ENCODE measurements at places on chromosomes 16 and 17.

GRCh38 chr17:64411999-64412771 lies 21.5 kb upstream of the PECAM1 start:
- no peak for DNase-seq

DNA sequence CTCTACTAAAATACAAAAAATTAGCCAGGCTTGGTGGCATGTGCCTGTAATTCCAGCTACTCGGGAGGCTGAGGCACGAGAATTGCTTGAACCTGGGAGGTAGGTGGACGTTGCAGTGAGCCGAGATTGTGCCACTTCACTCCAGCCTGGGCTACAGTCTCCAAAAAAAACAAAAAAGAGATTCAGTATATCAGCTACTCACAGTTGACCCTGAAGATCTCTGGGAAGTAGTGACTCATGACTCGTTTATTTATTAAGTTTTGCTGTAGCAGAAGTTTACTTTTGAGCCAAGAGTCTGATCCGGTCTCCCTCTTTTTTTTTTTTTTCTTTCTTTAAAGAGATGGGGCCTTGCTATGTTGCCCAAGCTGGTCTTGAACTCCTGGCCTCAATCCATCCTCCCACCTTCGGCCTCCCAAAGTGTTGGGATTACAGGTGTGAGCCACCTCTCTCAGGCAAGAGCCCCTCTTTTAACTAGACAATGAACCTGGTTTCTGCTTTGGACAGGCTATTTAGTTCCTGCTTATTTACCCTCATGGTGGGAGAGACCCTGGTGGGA lies 4.4 kb downstream of the MVP start:
- peak; percentile 83 for DNase-seq

GRCh38 chr16:89324056-89325010 lies 106.8 kb downstream of the ZNF778 start:
- DNase-seq = peak; percentile 55

DNA sequence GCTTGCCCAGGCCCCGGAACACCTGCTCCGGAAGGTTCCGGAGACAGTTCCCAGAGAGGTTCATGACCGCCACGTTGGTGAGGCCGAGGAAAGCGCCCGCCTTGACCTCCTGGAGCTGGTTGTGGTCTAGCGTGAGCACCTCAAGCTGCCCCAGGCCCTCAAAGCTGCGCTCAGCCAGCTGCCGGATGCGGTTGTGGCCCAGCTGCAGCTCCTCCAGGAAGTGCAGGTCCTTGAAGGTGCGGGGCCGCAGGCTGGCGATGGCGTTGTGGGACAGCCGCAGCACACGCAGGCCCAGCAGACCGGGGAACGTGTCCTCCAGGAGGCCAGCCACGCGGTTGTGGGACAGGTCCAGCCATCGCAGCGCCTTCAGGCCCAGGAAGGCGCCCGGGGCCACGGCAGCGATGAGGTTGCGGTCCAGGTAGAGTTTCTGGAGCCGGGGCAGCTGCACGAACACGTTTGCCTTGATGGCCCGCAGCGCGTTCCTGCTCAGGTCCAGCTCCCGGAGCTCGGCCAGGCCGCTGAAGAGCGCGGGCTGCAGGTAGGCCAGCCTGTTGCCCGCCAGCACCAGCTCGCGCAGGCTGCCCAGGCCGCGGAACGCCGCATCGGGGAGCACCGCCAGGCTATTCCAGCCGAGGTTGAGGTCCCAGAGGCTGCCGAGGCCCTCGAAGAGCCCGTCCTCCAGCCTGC lies 2.1 kb downstream of the IGFALS start:
- DNase-seq = no peak

- DNase-seq = no peak
Measured at GRCh38 chr17:46928467-46929261, 5.7 kb downstream of the GOSR2 start.

DNA sequence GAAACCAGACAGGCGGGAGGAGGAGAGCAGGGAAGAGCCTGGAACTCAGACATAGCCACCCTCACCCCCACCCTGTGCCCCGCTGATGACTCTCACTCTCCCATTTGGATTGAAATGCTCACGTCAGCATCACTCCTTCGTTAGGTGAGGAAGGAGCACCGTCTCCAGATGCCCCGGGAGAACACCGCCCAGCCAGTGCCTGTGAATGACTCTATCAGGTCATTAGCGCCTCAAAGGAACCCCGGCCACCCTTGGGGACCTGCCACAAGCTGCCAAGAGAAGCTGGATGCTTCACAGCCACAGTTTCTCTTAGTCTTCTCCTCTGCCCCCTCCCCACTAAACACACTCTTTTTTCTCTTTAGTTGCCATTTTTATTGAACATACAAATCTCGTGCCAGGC lies 66.0 kb downstream of the CACNG3 start:
- no peak for DNase-seq

DNA sequence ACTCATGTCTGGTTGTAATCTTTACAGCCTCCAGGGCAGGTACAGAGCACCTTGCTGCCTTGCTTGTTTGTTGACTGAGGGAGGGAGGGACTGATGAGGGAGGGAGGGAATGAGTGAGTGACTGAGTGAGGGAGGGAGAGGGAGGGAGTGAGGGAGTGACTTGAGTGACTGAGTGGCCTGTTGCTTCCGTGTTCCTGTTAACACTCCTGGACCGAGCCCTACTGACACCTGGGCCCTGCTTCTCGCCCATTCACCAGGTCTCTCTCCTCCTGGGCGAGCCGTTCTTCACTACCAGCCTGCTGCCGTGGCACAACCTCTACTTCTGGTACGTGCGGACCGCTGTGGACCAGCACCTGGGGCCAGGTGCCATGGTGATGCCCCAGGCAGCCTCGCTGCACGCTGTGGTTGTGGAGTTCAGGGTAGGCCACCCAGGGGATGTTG lies 41.2 kb downstream of the PRMT7 start:
- DNase-seq = no peak

DNA sequence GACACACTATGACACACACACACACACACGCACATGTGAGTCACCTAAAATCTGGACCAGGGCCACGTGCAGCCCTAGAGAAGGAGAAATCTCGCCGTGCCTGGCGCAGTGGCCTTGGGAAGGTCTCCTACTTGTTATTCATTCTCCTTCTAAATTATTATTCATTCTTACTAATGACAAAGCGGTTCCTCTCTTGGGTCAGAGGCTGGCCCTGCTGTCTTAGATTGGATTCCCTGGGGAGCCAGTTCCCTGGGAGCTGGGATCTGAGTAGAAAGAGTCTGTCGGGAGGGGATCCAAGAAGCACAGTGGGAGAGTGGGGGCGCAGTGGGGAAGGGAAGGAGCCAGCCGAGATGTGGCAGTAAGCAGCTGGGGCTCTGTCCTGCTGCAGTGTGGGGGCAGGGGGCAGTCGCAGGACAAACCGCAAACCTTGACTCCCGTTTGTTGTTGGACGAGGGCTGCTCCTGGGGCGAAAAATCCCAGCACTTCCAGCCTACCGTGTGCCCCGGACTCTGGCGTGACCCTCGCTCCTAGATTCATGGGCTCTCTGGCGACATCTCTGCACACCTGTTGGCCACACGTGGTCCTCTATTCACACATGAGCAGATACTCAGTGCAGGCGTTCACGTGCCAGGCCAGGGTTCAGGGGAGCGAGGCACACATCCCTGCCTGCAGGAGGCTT lies 18.7 kb upstream of the JPH3 start:
- no peak for DNase-seq

- no peak for DNase-seq
Measured at GRCh38 chr17:12865769-12866168, 76.5 kb downstream of the ARHGAP44 start.

DNA sequence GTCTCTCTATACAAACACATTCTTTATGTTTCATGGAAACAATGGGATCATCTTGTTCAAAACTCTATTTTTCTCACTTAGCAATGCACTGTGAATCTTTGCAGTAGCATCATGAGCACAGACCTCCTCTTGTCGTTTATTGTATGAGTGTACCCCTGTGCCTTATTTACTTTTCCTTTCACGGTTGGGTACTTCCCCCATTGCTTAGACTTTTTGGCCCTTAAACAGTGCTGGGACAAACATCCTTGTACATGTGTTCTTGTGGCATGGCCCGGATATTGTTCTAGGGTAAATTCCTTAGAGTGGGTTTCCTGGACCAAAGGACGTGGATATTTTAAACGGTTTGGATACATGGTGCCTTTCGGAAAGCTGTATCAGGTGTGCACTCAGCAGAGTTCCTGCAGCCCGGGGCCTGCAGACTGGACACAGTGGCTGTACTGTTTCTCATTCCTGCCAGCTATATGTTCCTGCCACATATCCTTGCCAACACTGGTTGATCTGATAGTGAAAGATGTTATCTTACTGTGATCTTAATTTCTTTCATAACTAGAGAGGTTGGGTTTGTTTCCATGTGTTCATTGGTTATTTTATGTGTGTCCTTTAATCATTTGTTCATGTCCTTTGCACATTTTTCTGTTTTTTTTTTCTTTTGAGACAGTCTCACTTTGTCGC lies 111.1 kb downstream of the OR1D5 start:
- no peak for DNase-seq

- no peak for DNase-seq
Measured at GRCh38 chr16:65771707-65772106, 594.8 kb upstream of the CDH5 start.

- DNase-seq = no peak
Measured at GRCh38 chr16:4056161-4057105, 59.8 kb downstream of the ADCY9 start.

DNA sequence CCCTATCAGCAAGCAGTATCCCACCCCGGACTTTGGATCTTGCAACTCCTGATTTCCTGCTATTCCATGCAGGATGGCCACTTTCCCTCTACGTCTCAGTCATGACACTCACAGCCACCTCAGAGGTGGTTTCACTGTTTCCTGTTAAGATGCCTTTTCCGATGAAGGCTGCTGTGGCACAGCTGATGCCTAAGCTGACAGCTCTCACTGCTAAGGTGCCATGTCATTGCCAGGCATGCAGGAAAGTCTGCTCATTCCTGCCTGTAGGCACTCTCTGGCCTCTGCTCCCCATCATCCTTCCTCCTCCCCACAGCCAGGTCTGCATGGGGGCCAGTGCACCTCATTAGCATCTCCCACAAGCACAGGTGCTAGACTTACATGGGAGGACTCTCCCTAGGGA lies 173.0 kb downstream of the CBLN1 start:
- DNase-seq = no peak

DNA sequence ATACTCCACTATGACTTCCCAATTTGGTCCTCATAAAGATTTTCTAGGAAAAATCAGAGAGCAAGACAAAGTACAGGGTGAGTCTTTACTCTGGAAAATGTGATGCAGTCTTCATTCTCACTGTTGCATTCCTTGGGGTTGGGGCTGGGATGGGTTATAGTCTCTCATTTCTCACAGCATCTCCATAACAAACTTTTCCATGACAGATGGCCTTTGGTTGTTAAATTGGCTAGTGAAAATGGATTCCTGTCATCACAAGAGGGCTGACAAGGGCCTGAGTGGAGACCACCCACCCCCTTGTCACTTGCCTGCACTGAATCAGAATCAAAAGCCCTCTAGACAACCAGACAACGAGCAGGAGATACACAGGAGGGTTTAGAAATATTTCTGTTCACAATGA lies 174.6 kb downstream of the AATF start:
- no peak for DNase-seq

DNA sequence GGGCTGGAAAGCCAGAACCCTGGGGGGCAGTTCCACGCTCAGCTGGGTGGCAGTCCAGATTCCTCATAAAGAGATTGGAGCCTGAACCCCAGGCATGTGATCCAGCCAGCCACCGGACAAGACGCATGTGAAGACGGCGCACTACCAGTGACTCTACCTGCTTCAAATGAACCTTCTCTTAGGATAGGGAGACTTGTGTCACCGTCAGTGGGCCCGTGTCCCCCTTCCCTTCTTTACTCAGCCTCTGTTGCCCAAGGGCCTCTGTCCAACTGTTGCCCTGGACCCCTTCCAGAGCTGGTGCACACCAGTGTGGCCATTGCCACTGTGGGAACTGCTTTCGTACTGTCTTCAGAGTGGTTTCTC lies 18.2 kb downstream of the CLUAP1 start:
- no peak for DNase-seq

GRCh38 chr16:1280783-1281182 lies 24.9 kb downstream of the TPSD1 start:
- no peak for DNase-seq

DNA sequence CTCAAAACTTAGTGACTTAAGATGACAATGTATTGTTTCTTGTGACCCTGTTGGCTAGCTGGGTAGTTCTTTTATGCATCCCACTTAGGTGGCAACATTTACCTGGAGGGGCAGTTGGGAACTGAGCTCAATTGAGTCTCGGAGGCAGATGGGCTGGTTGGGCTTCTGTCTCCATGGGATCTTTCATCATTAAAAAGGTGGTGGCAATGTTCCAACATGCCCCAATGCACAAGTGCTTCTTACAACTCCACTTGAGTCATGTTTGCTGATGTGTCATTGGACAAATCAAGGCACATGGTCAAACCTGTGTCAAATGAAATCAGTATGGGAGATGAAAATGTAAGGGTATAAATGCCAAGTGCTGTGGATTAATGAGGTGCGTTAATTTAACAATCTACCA lies 11.7 kb upstream of the HS3ST3B1 start:
- DNase-seq = no peak

GRCh38 chr17:74872313-74873036 lies at the start of gene FDXR:
FDXR (minus strand) TSS chr17:74872994; CDS start chr17:74872944, 50 bp downstream.
- DNase-seq = no peak

DNA sequence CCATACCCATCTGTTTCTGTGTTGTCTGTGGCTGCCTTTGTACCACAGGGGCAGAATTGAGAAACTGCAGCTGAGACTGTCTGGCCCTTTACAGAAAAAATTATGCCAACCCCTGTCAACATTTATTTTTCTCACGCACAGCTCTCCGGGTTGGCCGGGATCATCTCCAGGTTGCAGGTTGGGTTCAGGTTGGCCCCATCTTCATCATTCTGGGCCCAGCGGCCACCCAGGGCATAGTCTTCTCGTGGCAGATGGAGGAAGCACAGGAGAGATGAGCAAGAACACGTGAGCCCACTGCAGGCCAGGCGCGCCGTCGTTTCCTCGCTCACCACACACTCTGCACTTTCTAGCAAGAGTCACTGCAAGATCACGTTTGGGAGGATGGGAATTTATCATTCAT lies 66.1 kb upstream of the SEC14L1 start:
- DNase-seq = no peak

DNA sequence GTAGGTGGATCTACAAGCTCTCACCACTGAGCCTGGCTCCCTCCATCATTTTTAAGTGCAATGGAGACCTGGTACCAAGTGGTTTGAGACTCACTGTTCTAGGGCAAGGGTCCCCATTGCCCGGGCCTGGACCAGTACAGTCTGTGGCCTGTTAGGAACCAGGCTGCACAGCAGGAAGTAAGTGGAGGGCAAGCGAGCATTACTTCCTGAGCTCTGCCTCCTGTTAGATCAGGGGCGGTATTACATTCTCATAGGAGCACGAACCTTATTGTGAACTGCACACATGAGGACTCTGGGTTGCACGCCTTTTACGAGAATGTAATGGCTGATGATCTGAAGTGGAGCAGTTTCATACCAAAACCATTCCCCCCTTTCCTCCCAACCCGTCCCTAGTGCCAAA lies 6.8 kb upstream of the ZNF594 start:
- no peak for DNase-seq

- DNase-seq = peak; percentile 58
Measured at GRCh38 chr16:3570420-3571062, 6.7 kb downstream of the NLRC3 start.

All from RCC 7860 (cell line).